ENCODE measurements at places on chromosomes 7 and 10. TPM values are rescaled to one million over a fixed set of nuclear protein-coding genes. Genes with fewer than 3 reads are reported as not detected.

DNA sequence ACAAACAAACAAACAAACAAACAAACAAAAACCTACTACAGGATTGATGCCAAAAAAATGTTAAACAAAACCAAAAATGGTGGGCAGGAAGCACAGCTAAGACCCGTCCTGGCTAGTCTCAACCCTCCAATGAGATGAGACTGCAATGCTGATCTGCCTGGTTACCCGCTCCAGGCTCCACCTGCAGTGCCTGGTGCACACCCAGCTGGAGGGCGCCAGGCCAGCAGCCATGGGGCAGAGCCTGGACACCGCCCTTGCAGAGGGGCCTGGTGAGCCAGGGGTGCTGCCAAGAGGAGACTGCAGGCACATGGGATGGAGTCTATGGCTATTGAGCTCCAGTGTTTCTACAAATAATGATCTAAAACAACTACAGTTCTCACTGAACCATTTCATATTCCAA, 107.0 kb downstream of the LARP4B start:
- H3K4me3 ChIP-seq, result no peak overlapping the region
- peaks cover 74% of the 10 kb centered on the region for H3K36me3 ChIP-seq
- H3K4me1 ChIP-seq, result peaks cover 7% of the 10 kb centered on the region
- H3K27ac ChIP-seq, result no peak overlapping the region
- H3K27me3 ChIP-seq, result no peaks in the 10 kb centered on the region

The GPR15LG gene
- not detected for total RNA-seq

- H3K27me3 ChIP-seq, result no peaks in the 10 kb centered on the region
- peak; percentile 0 for DNase-seq
- H3K36me3 ChIP-seq, result no peaks in the 10 kb centered on the region
Observed at GRCh38 chr7:87517136-87517815, 41.8 kb upstream of the ABCB4 start.

DNA sequence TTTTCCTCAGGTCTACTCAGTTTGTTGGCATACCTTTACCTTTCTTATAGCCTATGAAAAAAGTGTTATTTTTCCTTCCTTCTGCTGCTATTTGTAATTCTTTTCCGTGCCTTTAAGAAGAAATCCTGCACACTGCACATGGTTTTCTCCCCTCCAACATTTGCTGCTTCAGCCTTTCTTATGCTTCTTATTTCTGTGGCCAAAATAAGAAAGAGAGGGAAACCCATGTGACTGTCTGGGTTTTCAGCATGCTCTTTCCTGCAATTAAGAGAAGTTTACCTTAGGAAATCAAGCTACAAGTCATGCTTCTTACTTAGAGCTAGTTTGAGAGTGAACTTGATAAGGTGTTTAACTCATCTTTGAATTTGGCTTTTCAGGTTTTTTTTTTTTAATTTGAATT, 11.0 kb downstream of the TBC1D12 start:
- no peak for DNase-seq
- no peaks in the 10 kb centered on the region for H3K27me3 ChIP-seq
- H3K27ac ChIP-seq, result no peak overlapping the region
- peaks cover 9% of the 10 kb centered on the region for H3K4me1 ChIP-seq

The HTR5A gene
- not detected for total RNA-seq
